ENCODE measurements at places on chromosomes 13 and 19. TPM values are rescaled to one million over a fixed set of nuclear protein-coding genes. Genes with fewer than 3 reads are reported as not detected.

The IL12RB1 gene
- not detected for total RNA-seq

The MEDAG gene
- not detected for total RNA-seq

DNA sequence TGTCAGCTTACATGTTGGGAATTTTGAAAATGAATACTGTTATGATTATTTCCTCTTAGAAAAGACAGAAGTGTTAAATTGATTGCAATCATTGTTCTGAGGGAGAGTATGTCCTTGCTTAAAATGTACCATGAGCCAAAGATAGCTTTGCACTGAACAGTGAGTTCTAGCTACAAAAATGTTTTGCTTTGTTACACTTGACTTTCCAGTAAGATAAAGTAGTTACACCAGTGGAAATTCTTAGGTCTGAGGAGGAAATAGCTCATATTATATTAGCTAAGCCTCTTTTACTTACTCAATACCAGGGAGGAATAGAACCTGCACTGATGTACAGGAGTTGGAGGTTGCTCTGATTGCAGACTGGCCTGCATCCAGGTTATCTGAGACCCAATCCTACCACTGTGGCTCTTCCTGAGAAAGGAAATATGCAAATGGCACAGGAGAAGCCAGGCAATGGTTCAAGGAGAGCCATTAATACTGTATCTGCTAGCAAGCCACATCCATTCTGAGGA is 53.0 kb upstream of the FBXL3 start:
- no peaks in the 10 kb centered on the region for H3K27me3 ChIP-seq
- H3K4me3 ChIP-seq: no peak overlapping the region
- peaks cover 15% of the 10 kb centered on the region for H3K36me3 ChIP-seq
- no peak overlapping the region for H3K27ac ChIP-seq

DNA sequence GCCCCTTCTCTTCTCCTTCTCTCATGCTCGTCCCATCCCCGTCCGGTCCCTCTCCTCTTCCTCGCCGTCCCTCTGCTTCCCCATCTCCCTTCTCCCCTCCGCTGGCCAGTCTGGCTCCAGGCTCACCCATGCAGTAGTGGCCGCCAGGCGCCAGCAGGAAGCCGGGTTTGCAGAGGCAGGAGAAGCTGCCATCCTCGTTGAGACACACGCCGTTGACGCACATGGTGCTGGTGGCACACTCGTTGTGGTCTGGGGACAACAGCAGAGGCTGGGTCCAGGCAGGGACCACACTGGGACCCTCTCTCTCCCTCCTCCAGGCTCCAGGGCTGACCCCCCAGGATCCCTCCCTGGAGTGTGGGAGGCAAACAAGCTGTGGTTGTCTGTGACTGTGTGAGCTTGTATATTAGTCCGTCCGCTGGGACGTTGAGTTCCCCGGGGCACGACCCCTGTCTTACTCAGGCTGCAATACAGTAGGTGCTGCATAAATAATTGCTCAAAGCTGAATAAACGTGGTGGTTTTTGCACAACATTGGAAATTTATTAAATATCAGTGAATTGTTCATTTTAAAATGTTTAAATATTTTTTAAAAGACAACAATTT is 16.4 kb downstream of the FBN3 start:
- H3K27ac ChIP-seq: no peak overlapping the region
- DNase-seq: no peak
- no peaks in the 10 kb centered on the region for H3K4me1 ChIP-seq
- H3K36me3 ChIP-seq: no peaks in the 10 kb centered on the region
- no peak overlapping the region for H3K4me3 ChIP-seq

- no peaks in the 10 kb centered on the region for H3K4me1 ChIP-seq
- H3K4me3 ChIP-seq: no peak overlapping the region
- H3K36me3 ChIP-seq: peaks cover 2% of the 10 kb centered on the region
- H3K27ac ChIP-seq: no peak overlapping the region
- DNase-seq: no peak
These were observed 28.2 kb upstream of the C13orf46 start for GRCh38 chr13:114002009-114002544.

- H3K36me3 ChIP-seq: no peaks in the 10 kb centered on the region
- no peak for DNase-seq
- no peaks in the 10 kb centered on the region for H3K27me3 ChIP-seq
- peaks cover 43% of the 10 kb centered on the region for H3K4me1 ChIP-seq
- H3K27ac ChIP-seq: no peak overlapping the region
These were observed 70.7 kb upstream of the EDNRB start for GRCh38 chr13:77989281-77989680.

DNA sequence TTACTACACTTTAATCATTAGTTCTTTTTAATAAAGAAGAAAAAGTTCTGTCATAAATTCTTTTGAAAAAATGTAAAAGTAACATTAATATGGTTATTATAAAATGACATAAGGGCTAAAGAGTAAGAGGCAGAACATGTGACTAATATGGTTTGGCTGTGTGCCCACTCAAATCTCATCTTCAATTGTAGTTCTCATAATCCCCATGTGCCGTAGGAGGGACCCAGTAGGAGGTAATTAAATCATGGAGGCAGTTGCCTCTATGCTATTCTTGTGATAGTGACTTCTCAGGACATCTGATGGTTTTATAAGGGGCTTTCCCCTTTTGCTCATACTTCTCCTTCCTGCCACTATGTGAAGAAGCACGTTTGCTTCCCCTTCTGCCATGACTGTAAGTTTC is 104.5 kb downstream of the UGGT2 start:
- peaks cover 3% of the 10 kb centered on the region for H3K36me3 ChIP-seq
- no peak overlapping the region for H3K4me3 ChIP-seq
- no peak overlapping the region for H3K27ac ChIP-seq
- H3K4me1 ChIP-seq: peaks cover 7% of the 10 kb centered on the region

DNA sequence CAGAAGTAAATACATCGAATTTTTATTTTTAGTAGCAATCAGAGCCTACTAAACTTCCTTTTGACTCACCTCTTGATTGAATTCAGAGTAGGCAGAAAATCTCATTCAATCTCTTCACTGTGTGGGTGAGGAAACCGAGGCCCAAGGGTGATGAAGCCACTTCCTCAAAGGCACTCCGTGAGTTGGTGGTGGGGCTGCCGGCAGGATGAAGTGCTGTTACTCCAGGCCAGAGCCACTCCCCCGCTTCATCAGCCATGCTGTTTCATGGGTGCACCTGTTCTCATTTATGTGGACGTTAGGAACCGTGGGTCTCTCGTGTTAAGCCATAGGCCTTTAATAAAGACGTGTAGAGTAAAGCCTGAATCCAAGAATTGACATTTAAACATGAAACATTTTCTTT is 13.2 kb downstream of the ING1 start:
- no peak overlapping the region for H3K27ac ChIP-seq
- no peak for DNase-seq
- H3K27me3 ChIP-seq: no peaks in the 10 kb centered on the region
- H3K4me1 ChIP-seq: peaks cover 4% of the 10 kb centered on the region
- no peak overlapping the region for H3K4me3 ChIP-seq

DNA sequence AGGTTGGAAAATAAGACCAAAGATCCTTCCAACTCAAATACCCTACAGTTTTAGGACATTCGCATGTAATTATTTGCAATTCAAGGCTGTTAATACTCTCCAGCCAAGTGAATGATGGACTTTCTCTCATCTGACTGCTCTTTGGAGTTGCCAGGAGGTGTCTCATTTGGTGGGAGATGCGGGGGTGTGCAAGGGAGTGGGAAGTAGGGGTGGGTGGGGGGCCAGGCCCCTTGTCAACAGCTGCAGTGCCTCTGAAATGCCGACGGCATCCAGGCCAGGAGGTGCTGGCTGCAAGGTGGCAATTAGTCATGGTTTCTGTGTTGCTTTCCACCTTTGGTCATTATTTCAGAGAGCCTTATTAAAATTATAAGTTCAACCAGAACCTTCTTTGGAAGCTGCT is 121.5 kb downstream of the KL start:
- peaks cover 20% of the 10 kb centered on the region for H3K36me3 ChIP-seq
- no peaks in the 10 kb centered on the region for H3K27me3 ChIP-seq
- H3K4me3 ChIP-seq: no peak overlapping the region
- H3K4me1 ChIP-seq: peaks cover 12% of the 10 kb centered on the region

GRCh38 chr19:42200116-42200715 is 17.3 kb downstream of the DEDD2 start:
- H3K27me3 ChIP-seq: peaks cover 3% of the 10 kb centered on the region
- H3K36me3 ChIP-seq: peaks cover 3% of the 10 kb centered on the region
- no peaks in the 10 kb centered on the region for H3K4me1 ChIP-seq
- H3K27ac ChIP-seq: no peak overlapping the region
- no peak for DNase-seq
- no peak overlapping the region for H3K4me3 ChIP-seq

DNA sequence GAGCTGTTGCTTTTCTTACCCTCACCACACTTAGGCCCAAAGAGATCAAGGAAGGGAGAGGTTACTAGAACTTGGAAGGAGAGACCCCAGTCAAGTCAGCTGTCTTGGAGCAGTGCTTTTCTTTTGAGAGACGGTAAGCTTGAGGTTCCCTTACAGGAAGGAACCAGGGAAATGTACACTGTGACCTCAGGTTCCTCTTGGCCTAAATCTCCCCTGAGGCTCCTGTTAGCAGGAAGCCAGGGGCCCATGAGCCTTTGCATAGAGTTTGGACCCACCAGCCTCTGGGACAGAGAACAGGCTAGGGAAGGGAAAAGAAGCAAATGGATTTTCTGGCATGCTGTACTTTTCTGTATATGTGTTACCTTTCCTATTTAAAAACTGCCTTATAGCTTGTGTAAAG is 5.9 kb upstream of the GPR18 start:
- no peak overlapping the region for H3K27ac ChIP-seq
- DNase-seq: no peak
- H3K4me1 ChIP-seq: peaks cover 21% of the 10 kb centered on the region
- H3K4me3 ChIP-seq: no peak overlapping the region
- H3K36me3 ChIP-seq: no peaks in the 10 kb centered on the region
- no peaks in the 10 kb centered on the region for H3K27me3 ChIP-seq

- H3K27ac ChIP-seq: no peak overlapping the region
- peaks cover 15% of the 10 kb centered on the region for H3K36me3 ChIP-seq
- no peaks in the 10 kb centered on the region for H3K27me3 ChIP-seq
- H3K4me1 ChIP-seq: peaks cover 8% of the 10 kb centered on the region
- no peak for DNase-seq
These were observed 42.9 kb downstream of the CAB39L start for GRCh38 chr13:49400755-49401659.

- H3K27ac ChIP-seq: no peak overlapping the region
- H3K36me3 ChIP-seq: no peaks in the 10 kb centered on the region
- H3K4me1 ChIP-seq: no peaks in the 10 kb centered on the region
- peaks cover 16% of the 10 kb centered on the region for H3K27me3 ChIP-seq
- no peak overlapping the region for H3K4me3 ChIP-seq
These were observed 69.1 kb downstream of the MTUS2 start for GRCh38 chr13:28889086-28889732.

DNA sequence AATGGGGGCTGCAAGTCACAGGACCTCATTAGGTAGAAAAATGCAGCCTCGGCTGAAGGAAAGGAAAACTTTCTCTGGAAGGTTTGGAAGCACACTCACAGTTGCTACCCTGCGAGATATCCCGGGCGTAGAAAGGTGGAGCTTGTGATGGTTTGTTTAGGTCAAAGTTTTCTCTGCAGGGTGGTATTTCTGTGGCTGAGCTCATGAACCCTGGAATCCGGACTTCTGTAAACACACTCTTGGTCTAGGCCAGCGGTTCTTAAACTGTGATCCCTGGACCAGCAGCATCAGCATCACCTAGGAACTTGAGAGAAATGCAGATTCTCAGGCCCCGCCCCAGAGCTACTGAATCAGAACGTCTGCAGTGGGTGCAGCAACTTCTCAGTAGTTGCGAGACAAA is 3.3 kb upstream of the SLC15A1 start:
- H3K4me1 ChIP-seq: peaks cover 4% of the 10 kb centered on the region
- no peak overlapping the region for H3K27ac ChIP-seq
- no peak overlapping the region for H3K4me3 ChIP-seq
- peaks cover 51% of the 10 kb centered on the region for H3K27me3 ChIP-seq

DNA sequence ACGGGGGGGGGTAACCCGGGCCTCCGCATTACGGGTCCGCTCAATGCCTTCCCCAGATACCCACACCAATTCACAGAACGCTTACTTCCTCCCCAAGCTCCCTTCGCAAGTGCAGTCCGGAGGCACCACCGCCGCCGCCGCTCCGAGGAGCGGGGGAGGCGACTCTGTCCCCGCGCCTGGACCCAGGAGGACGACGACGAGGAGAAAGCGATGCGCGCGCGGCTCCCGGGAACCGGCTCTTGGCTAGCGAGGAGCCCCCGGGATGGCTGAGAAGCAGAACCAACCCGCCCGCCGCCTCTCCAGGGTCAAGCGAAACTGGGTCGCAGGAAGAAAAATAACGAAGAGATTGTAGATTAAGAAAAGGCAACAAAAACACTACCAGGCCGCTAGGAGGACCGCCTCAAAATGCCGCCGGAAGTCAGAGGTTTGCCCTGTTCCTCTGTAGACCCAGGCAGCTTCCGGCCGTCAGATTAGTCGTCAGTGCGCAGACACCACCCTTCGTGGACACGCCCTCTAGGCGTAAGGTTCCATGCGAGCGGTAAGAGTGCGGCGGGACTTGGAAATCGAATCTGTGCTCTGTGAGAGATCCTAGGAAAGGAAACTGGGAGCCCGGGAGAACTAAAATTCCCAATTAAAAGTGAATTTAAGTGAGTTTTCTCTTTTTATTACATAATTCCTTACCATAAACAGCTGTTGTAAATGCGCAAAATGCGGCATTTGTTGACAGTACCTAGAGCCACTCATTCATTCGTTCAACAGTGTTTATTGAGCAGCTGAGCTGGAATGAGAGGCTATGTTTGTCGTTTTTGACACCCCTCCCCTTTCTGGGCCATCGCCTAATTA is at the start of gene ZC3H13:
TSS of gene ZC3H13 (minus strand) at position 428 of the 843 bp plus-strand sequence. CDS start 7,239 bp downstream, outside the sequence.
- peak within 1 kb of the TSS; percentile 96 for H3K27ac ChIP-seq
- peaks cover 71% of the 10 kb centered on the region for H3K4me1 ChIP-seq
- DNase-seq: peak; percentile 82
- H3K4me3 ChIP-seq: peak within 1 kb of the TSS; percentile 96
- H3K36me3 ChIP-seq: peaks cover 2% of the 10 kb centered on the region
- H3K27me3 ChIP-seq: no peaks in the 10 kb centered on the region

DNA sequence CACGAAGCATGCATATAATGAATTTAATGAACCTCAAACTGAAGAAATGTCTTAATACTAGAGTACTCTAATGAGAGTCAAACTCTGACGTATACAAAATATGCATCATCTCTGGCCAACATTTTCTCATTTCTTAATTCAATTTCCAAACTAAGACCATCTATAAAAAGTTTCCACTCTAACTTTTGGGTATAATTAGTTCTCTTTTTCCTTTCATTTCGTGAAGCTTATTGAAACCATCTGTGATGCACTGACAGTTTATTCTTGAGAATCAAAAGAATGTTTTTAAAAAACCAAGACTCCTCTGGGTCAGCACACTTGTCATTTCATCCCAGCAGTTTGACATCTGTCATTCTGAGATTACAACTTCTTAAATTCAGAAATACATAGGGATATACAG is 90.0 kb downstream of the CAB39L start:
- no peaks in the 10 kb centered on the region for H3K27me3 ChIP-seq
- no peak for DNase-seq
- H3K36me3 ChIP-seq: peaks cover 15% of the 10 kb centered on the region
- H3K4me3 ChIP-seq: no peak overlapping the region

- no peak for DNase-seq
- no peaks in the 10 kb centered on the region for H3K27me3 ChIP-seq
- no peak overlapping the region for H3K27ac ChIP-seq
- no peaks in the 10 kb centered on the region for H3K4me1 ChIP-seq
- peaks cover 40% of the 10 kb centered on the region for H3K36me3 ChIP-seq
- no peak overlapping the region for H3K4me3 ChIP-seq
These were observed 214.7 kb downstream of the VWA8 start for GRCh38 chr13:41746259-41746658.

DNA sequence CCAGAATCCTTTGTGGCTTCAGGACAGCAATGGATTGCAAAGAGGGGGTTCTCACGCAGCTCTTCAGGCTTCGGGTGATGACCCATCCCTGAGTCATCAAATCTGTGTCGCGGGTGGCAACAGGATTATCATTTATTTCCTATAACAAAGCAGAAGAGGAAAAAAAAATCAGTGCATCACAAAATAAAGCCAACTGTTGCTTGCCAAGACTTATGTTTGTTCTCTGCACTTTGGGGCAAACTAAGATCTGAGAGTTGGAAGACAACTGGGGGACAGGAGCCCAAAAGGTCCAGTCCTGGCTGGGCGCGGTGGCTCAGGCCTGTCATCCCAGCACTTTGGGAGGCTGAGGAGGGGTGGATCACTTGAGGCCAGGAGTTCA is 6.4 kb downstream of the GNA15 start:
- H3K36me3 ChIP-seq: no peaks in the 10 kb centered on the region
- peaks cover 3% of the 10 kb centered on the region for H3K27me3 ChIP-seq
